ENCODE measurements at places on chromosomes 5 and 9.

- no peak for DNase-seq
Observed at GRCh38 chr9:3173374-3173773, 329.5 kb upstream of the PUM3 start.

GRCh38 chr5:150503977-150504620 is 3.8 kb upstream of the NDST1 start:
- no peak for DNase-seq

DNA sequence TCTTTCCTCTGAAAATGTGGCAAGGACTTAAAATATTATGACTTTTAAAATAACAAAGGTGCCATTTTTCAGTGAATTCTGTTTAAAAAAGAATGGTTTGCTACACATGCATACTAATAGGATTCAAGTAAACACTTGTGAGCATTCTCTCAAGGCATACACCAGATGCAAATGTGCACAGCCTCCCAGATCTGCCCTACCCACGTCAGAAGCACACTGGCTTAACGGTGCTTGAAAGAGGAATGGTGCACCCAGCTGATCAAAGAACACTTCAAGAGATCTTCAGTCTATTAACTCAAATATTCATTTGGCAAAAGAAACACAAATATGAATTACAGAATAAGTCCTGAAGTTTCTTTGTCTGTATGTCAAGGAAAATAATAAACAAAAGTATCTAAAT is 15.8 kb downstream of the GABRB2 start:
- DNase-seq = no peak

- DNase-seq = no peak
Observed at GRCh38 chr5:112718344-112718743, 19.3 kb upstream of the APC start.

- no peak for DNase-seq
Observed at GRCh38 chr5:141319202-141319601, 1.4 kb downstream of the TAF7 start.

DNA sequence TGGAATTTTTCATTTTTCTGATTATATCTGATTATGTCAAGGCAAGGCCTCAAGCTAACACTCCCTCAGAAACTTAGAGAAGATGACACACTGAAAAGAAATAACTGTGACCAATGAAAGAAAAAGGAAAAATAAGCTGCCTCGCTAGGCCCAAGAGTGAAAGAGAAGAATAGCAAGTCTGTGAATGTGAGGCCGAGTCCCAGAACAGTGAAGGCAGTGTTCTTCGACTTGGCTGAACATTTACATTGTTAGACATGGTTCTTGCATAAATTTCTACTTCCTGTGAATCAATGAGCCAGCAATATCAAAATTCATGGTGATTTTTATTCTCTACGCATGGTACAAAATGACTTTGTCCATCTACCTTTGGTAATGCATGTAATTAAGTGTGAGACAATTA is at the start of gene ATP10B:
Gene ATP10B, minus strand, starts transcription at position 163 of the 400 bp plus-strand sequence. CDS start 164,137 bp downstream, outside the sequence.
- DNase-seq = no peak

GRCh38 chr9:101970609-101971008 is 232.2 kb upstream of the GRIN3A start:
- no peak for DNase-seq
